ENCODE measurements at places on chromosomes 5 and 9.

DNA sequence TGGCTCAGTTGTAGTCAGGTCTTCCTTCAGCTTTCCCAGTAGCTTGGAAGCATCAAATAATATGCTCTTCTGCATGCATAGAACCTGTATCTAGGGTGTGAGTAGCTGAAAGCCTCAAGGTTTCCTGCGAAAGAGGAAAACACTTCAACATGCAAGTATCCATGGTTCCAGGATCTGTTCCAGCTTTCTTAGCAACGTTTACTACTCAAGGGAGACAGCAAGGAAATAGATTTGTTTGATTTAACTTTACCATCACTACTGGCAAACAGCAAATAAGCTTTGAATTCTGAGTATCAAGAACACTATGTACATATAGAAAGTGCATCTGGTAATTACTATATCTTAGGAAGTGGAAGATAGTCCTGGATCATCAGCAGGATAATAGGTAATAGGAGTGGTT is 341.0 kb downstream of the PRR16 start:
- DNase-seq = no peak

GRCh38 chr5:1390861-1391600 is 46.1 kb upstream of the CLPTM1L start:
- no peak for DNase-seq

- DNase-seq = no peak
Observed at GRCh38 chr5:142016556-142016955, 3.7 kb upstream of the GNPDA1 start.

DNA sequence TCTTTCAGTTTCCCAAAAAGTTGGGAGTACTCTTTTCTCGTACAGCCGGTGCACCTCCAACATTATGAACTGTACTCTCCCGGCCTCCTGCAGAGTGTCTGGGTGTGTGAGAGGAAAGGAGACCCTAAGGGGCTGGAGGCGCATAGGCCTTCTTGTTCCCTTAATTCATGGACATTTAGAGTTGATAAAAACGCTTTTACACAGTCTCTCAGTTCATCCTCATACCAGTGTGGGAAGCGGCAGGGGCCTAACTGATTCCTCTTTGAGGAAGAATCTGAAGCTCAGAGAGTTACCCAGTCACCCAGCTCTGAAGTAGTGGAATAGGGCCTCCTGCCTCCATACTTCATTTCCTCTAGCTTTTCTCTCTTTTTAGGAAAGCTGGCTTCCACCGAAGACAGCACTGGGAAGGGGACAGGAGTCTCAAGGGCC is 3.3 kb downstream of the MCIDAS start:
- no peak for DNase-seq

DNA sequence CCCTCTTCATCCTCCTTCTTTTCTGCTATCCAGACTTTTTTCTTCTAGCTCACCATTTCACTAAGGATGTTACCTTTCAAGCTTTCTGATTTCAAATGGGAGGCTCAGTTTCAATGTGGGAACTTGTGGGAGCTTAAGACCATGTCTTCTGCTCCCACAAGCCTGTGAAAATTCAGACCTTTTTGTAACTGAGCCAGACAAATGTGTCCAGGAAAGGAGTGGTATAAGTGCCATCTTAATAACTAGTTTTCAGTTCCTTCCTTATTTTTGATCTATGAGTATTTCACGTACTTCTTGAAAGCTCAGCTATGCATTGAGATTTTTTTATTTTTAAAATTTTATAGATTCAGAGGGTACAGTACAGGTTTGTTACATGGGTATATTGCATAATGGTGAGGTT is 4.6 kb upstream of the ERCC6L2 start:
- DNase-seq = no peak

GRCh38 chr9:36576866-36577265 is 4.2 kb downstream of the MELK start:
- DNase-seq = no peak

GRCh38 chr9:4760122-4760521 is 19.1 kb upstream of the AK3 start:
- DNase-seq = no peak

DNA sequence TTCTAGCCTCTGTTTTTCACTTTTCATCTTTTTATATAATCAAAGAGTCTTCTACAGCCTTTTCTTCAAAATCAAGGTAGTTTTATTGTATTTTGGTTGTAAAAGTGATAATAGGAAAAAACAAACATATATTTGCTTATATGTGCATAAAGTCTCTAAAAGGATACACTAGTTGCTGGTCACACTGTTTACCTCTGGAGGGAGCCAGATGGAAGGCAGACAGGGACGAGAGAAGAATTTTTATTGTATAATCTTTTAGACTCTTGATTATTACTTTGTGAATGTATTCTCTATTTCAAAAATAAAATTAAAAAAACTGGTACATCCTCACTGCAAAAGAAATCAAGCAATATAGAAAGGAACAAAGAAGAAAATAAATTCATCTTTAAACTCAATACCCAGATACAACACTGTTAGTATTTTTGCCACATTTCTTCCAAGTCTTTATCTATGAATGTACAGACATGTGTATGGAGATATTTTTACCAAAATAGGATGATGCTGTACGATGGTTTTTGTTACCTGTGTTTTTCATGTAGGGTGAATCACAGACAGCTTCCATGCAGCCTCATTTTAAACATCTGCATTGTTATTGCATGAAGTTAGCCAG is 6.1 kb upstream of the RNF183 start:
- DNase-seq = no peak

GRCh38 chr9:34578241-34579103 is 11.1 kb downstream of the CNTFR start:
- DNase-seq = no peak

DNA sequence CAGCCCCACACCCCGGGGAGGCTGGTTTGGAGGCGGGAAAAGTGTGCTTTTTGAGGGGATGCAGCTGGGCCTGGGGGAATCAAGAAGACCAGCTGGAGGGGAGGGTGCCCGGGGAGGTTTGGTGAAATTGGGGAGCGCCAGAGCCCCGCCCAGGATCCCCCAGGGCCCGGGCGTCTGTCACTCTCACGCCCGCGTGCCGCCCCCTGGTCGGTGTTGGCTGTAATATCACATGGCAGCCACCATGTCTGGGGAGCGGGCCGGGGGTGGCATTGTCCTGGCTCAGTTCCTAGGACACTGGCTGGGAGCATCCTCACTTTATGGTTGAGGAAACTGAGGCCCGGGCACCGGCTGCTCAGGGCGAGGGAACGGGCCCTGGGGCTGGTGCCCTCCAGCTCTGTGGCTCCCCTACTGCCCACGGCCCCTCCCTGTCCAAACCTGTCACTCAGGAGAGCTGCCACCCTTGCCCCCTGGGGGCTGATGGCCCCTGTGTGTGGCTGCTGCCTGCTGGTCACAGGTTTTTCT is 27.5 kb downstream of the ASS1 start:
- no peak for DNase-seq

DNA sequence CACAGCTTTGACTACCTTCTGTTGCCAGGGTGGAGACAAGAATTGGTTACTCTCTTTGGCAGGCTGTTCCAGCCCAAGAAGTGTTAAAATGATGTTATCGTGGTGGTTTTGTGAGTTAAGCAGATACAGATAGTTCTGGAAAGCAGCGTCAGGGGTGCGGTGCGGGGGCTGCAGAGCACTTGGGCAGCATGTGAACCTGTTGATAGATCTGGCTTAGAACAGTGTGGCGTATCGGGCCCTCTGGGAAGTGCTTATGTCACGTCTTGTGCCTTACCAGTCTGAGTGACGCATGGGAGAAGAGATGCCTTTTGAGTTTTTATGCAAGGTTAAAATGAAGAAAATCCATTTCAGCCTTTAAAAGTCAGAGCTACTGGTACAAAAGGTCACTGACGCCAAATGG is 152.5 kb downstream of the PRKACG start:
- DNase-seq = no peak

GRCh38 chr5:135127439-135128240 is 93.6 kb upstream of the PITX1 start:
- DNase-seq = no peak

- DNase-seq = no peak
Observed at GRCh38 chr5:133467826-133468463, 144.4 kb downstream of the FSTL4 start.

DNA sequence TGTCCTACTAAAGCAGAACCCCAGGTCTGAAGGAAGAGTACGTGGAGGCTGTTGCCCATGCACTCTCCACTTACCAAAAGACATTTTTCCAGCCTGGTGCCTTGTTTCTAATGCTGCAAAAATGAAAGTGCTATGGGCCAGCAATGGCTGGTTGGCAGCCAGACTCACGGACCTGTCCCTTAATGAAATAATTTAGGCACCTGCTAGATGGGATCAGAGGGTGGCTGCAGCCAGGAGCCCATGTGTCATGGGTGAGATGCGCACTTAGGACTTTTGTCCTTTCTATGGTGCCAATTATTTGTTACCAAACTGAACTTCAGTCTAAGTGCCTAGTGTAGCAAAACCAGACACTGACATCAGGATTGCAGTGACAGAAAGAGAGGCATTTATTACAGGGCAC is 276.3 kb downstream of the YTHDC2 start:
- no peak for DNase-seq

DNA sequence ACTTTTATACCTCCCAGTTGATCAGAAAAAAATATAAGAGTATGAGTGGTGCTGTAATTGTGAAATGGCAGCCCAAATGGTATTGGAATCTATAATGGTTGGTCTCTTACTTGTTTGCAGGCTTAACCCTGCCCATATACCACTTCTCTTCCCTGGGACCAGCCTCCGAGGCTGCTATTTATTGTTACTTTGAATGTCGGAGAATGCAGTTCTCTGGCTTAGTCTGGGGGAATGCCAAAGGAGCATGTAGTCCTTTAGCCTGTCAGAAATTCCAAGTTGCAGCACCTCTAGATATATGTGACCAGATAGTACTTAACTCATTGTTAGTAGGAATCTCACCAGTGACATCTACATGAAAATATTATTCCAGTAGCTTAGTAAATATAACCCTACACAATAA is 47.5 kb downstream of the SLC44A1 start:
- no peak for DNase-seq

GRCh38 chr5:147382776-147383175 is 127.1 kb downstream of the DPYSL3 start:
- DNase-seq = no peak

GRCh38 chr9:86637515-86637914 is 283.3 kb upstream of the TUT7 start:
- no peak for DNase-seq

GRCh38 chr9:127209948-127210640 is 54.5 kb upstream of the GARNL3 start:
- DNase-seq = no peak

- no peak for DNase-seq
Observed at GRCh38 chr5:149518620-149519019, 32.6 kb downstream of the CSNK1A1 start.

DNA sequence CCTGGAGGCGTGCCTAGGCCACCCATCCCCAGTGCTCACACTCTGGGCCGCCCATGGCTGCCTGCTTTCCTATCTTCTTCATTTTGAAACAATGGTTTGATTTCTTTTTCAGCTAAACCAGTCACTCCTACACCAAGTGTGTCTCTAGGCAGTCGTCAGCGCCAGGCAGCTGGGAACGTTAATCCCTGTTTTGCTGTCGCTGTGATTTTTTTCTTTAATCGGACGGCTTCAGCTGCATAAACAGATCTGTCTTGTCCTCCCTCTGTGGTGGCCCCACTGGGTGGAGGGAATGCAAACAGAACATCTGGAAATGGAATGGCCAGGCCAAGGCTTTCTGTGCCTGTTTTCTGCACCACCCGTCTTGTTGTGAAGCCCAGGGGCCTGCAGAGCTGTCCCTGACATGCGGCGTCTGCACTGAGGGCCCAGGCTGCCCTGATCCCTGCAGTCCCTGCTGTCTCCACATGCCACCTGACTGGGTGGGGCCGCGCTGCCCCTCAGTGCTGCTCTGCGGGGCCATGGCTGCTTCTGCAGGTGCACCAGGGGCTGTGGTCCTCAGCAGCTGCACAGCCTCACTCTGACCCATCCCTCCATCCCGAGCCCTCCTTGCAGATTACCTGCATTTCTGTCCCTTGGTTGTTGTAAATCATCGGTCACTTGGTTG is 51.5 kb downstream of the WNK2 start:
- DNase-seq = no peak

DNA sequence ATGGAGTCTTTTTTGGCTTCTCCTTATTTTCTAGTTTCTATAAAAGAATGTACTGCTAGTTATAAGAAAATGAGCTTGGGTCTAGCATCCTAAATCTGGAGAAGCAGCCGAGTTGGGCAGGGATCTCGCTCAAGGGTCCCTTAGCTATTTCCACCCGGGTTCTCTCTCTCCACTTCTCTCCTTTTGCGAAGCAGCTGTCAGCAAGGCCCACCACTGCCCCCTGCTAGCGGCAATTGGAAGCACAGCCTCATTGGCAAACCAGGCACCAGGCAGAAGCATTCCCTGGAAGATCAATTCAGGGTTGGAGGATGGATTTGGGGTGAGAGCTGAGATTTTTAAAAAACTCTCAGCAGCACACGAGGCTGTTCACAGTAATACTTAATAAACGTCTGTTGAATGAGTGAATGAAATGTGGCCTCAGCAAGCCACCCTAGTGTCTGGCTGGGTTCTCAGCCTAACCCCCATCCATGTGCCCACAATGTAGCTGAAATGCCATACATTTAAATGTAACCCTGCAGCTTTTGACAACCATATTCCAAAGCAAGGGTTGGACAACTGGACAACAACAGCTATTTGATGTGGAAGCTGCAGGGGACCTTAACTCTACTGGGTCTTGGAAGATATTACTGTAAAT is 34.6 kb upstream of the TNIP1 start:
- peak; percentile 14 for DNase-seq

DNA sequence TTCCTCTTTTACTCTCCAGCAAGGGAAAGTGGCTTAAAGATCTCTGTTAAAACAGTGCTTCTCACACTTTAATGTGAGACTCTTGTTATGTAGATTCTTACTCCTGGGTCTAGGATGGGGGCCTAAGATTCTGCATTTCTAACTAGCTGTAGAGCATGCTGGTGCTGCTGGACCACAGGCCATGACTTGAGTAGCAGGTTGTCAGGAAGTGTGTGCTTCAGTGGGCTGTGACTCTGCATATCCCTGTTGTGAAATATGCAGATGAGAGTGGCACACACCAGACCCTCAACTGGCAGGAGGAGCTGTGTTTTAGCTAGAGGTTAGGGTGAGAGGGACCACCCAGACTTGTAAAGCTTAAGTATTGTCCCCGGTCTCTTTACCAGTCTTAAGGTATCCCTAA is 191.1 kb upstream of the DMRT1 start:
- no peak for DNase-seq

GRCh38 chr5:77333036-77333435 is 122.6 kb downstream of the PDE8B start:
- DNase-seq = no peak

DNA sequence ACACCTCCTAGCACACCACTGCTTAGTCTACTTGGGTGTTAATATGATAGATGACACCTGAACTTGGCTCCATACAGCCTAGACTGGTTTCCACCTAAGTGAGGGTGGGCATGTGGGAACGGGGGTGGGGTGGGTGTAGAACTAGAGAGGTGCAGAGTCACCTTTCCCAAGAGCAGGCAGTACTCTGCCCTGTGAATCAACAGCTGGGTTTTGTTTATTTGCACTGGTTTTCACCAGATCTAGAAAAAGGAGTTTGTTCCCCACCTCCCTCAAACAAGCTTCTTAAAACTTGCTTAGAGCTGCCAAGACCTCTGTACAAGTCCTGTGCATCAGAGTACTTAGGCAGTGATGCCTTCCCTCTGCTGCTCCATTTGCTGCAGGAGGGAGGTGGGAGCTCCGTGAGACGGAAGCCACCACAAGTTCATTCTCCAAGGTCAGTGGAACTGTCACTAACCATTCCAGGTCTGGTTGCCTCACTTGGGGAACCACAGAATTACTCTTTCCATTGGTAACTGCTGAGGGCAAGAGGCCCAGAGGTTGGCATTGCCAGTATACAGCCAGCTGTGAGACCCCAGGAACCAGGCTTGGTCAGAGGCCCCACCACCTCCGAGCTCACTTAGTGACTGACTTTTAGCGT is 163.5 kb downstream of the NR3C1 start:
- no peak for DNase-seq

GRCh38 chr5:125310749-125311148 is 564.3 kb upstream of the ZNF608 start:
- DNase-seq = no peak

All from NCI-H1048 (cell line).